Suprapubic skin (tissue), 4 donors: ENCODE measurements at places on chromosomes 6 and 20.

DNA sequence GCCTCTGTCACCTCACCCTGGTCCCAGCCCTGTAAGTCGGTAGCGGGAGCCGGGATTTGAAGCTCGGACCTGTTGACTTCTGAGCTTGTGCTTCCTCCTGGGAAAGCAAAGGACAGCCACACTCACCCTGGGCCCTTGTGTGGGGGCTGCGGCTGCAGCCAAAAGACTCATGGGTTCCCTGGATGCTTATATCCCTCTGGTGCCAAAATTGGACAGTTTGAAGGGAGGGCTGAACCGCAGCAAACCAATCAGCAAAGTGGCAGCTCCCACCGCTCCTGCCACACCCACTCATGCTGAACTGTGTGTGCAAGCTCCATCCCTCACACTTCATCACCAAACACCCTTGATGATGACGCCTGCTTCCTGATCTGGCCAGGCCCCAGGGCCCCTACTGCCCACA is 3.9 kb upstream of the CCN5 start:
- DNase-seq = no peak

DNA sequence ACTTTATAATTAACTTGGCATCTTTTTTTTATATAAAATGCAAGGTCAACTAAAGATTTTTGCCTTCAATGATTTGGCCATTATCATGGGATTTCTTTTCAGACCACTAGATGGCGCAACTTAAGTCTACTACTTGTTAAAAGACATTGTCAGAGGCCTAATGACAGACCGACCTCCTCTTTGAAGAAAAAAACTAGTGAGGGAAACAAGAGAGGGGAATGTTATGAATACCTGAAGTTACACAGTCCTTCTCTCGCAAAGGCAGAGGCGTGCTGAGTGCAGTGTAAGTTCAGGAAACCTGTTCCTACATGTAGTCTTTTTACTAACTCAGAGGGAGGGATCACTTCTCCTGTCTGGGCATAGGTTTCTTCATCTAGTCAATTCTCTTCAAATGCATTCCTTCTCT is 9.3 kb downstream of the TRAPPC3L start:
- no peak for DNase-seq

DNA sequence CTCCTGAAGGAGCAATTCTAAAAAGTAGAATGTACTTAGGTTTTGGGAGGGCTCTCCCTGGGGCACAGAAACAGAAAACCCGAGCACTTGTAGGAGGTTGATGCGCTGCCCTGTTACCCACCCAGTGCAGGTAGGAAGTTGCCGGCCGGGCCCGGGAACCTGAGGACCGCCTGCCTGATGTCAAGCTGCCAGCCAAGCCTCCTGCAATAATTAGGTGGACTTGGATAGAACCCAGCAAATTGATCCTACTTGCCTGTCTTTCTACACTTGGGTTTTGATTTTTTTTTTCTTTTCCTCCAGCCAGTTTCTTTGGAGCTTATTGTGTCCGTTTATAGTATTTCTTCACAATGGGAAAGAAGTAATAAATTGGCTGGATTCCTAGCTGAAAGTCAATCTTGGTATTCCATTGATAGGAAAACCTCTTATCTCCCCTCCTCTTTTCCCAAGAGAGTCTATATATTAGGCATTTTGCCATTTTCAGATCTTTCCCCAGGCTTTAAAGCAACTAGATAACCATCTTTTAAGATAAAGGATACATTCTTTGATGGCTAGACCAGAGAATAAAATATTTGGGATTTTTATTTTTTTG is 78.3 kb upstream of the FYN start:
- DNase-seq = no peak

DNA sequence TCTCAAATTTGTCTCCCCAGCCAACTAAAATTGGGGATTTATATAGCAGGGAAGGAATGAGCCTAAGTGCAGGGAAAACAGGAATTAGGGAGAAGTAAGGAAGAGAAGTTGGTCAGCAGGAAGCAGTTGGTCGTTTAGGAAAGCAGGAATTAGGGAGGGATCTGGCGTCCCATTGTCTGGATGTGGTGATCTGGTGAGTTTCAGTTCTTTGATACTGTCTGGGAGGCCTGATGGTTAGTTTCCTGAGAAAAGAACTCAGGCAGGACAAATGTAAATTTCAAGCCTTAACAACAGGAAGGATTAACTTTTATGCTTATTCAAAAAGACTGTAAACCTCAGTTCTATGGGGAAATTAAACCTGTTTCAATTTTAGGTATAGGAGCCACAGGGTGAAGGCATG is 116.2 kb upstream of the PRL start:
- DNase-seq = no peak

GRCh38 chr6:63600136-63600535 is 27.9 kb downstream of the LOC128125822 start:
- DNase-seq = no peak

DNA sequence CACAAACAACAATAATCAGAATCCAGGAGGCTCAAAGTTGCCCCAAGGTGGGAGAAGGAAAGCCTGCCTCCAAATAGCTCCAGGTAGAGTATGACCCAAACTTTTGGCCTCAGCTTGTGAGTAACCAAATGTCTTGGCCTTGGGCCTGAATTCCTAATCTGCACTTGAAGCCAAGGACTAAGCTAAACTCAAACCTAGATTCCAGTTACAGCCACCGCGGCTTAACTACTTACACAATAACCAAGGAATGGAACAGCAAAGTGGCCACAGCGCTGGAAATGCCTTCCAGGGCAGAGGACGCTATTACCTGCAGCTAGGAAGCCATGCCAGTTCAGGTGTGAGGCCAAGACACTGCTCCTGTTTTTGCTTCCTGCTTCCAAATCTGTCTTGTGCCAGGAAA is 4.6 kb downstream of the NINL start:
- DNase-seq = no peak

- DNase-seq = no peak
Measured at GRCh38 chr6:10030942-10031537, 383.8 kb downstream of the TFAP2A start.

GRCh38 chr6:7389162-7389450 is 436 bp downstream of the CAGE1 start:
- DNase-seq = no peak

GRCh38 chr6:42260972-42261371 is 43.3 kb upstream of the MRPS10 start:
- DNase-seq = no peak

DNA sequence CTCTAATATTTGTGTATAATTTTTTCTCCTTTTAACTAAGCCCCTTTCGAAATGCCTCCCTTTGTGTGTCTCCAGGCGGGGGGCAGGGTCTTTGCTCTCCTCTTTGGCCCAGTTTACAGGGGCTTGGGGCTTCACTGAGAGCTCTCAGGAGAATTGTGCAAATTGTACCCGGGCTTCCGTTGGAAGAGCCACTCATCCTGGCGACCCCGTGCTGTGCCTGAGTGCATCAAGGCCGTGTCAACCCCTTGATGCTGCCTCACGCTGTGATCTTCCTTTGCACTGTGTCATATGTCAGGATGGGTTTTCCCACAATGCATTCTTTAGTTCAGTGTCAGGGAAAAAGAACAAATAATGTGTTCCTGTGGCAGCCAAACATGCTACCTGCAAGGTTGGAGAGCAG is 118.0 kb upstream of the POU3F2 start:
- DNase-seq = no peak

DNA sequence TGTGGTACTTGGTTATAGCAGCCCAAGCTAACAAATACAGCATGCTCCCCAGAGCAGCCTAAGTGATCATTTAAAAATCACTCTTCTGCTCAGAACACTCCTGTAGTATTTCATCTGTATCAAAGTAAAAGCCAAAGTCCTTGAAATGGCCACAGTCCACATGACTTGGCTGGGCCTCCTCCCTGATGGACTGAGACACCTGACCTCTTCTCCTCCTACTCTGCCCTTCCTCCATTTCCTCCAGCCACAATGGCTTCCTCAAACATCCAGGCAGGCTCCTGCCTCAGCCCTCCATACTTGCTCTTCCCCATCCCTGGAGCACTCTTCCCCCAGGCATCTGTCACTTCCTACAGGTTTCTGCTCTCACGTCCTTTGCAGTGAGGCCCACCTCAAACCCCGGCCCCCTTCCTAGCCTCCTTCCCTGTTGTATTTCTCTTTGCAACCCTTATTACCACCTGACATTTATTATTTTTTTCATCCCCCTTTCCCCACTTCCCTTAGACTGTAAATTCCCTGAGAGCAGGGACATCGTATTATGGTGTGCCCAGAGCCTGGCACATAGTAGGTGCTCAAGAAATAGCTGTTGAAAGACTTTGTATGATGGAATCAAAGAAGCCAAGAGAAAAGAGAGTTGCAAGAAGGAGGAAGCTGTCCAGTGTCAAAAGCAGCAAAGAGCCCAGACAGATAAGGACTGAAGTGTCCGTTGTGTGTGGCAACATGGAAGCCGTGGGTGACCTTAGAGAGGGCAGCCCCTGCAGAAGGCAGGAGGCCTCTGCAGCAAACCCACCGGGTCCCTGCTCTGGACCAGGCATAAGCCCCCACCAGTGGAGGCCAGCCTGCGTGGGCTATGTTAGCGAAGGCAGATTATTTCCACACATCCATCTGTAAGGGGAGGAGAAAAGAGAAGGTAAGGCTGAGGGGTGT is 87.5 kb downstream of the TRERF1 start:
- no peak for DNase-seq

DNA sequence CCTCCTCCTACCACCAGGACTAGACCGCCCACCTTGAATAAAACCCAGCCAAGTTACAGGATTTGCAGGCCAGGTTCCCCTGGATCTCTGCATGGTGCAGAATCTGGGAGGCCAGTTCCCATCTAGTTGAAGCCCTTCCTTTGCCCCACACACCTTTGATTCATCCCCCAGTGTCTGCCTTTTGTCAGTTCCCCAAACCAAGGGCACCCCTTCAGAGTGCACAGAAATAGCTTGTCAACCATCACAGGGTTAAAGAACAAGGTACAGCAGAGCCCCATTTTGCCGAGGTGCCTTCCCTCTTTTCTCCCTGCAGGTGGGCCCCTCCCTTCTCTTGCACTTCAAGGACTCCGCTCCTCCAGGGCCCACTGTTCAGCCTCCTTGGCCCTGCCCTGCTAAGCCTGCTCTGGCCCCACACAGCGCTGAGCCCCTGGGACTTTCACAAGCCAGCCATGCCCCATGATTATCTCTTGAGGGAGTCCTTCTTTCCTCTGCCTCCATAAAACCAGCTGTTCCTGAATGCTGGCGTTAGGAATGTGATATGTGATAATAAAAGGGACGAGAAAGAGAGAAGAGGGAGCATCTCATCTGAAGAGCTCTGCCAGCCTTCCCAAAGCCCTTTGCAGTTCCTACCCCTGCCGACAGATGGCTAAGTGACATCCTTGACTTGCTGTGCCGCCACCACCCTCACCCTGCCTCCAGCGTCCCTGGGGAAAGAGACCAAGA is 280.3 kb downstream of the CDC5L start:
- no peak for DNase-seq

- DNase-seq = no peak
Measured at GRCh38 chr6:4503700-4504099, 272.5 kb upstream of the CDYL start.

DNA sequence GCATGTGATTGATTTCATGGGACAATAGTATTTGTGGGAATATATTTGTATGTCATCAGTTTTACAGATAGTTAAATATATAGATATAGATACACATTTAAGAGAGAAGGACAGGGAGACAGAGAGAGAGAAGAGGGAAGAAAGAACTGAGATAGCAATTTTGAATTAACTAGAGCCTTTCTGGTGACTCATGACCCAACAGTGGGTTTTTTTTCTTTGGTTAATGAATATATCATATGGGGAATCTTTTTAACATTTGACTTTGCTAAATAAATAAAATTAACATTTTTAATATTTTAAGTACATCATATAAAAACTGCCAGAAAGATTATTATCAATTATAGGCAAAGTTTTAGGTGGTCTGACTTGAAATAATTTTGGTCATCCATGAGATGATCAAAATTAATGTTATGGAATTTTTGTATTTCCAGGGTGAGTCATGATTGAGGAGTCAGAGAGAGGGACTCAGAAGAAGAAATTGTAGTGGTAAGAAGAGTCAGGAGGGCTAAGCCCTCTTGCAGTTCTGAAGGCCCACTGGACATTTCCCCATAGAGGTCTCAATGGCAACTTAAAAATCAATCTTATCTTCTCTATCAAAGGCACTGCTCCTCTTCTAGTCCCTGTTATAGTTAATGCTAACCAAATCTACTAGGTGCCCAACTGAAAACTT is 508.1 kb upstream of the MAP3K7 start:
- no peak for DNase-seq

GRCh38 chr20:48794816-48795457 is 32.9 kb downstream of the PREX1 start:
- no peak for DNase-seq

DNA sequence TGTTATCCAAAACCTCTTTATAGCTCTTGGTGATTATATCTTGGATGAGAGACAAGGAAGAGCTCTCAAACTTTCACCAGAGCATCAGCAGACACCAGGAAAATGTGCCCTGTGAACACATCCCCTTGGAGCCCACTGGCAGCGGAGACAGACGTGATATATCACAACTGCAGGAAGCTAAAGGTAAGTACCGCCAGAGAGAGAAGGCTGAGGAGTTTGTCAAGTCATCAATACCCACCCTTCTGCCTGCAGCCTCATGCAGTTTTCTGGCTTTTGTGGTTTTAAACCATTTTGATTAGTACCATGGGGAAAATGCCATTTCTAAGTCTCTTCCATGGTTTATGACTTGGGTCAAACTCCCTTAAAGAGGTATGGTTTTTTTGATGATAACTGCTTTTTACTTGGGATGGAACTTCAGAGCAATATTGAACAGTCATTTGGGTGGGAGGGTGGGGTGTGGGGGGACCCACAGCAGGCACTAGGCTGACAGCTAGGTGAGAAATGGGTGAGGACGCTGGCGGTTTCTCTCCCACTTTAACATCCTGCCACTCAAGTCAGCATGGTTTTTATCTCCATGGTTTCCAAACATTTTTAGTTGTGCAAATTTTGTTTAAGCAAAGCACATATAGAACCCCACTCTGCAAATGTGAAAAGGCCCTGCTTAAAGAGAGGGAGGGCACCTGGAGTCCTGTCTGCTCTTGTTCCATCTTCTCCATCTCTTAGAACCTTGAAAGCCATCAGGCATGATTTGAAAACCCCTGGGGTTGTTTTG is 108.4 kb downstream of the SCML4 start:
- no peak for DNase-seq

DNA sequence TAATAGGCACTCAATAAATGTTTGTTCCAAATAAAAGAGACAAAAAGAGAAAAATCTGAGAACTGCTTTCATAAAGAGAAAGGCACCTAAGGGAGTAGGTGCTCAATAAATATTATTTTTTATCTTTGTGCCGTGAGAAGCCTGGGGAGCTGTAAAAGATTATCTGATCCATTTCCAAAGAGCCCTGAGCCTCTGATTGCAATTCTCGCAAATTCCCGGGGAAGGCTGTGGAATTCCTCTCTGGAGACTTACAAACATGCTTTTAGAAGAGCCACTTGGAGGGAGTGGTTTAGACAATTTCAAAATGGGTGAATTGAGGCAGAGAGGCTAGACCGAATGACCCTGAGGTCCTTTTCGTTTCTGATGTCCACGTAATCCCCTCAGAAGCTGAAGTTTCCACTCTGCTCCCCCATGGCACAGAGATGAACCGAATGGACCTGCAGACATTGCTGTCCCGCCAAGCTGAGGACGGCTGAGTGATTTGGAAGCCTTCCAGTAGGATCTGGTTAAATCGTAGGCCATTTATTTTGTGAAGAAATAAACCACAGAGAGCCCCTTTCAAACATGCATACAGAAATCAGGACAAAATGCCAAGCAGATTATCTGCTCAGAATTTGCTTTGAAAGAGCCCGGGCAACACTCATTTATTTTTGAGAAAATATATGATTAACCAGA is 77.8 kb downstream of the PKHD1 start:
- no peak for DNase-seq

- DNase-seq = no peak
Measured at GRCh38 chr20:38238829-38239228, 21.7 kb downstream of the KIAA1755 start.
